Activated naive CD8-positive, alpha-beta T cell treated with anti-CD3 and anti-CD28 coated beads, Interleukin-2, amount 10 ng/mL, durations not matched to agents 7 days and 5 days (primary cell): ENCODE measurements at places on chromosomes 7 and 10. TPM values are rescaled to one million over a fixed set of nuclear protein-coding genes. Genes with fewer than 3 reads are reported as not detected.

DNA sequence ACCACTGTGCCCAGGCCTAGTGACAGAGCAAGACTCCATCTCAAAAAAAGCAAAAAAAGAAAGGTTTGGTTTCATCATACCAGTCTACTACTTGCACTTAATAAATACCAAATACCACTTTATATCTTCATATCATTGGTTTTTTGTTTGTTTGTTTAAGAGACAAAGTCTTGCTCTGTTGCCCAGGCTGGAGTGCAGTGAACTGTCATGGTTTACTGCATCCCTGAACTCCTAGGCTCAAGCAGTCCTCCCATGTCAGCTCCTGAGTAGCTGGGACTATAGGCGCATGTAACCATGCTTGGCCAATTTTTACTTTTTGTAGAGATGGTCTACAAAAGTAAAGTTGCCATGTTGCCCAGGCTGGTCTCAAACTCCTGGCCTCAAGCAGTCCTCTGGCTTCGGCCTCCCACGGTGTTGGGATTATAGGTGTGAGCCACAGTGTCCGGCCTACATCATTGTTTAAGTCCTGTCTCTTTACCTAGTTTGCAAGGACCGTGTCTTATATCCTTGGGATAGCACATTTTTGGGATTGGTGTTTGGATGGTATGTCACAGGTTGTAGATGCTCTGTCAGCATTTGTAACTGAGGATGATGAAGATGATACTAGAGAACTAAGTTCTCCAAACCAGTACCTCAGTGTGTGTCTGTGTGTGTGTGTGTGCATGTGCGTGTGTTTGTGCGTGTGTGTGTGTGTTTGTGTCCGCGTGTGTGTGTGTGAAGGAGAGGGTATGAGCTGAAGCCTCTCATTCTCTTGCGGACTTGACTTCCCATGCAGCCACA, 9.3 kb downstream of the LMTK2 start:
- no peak for DNase-seq

GRCh38 chr7:149772241-149772955, 990 bp downstream of the ZNF467 start:
- DNase-seq: peak; percentile 45

Gene HMX3
- total RNA-seq: not detected

Gene AKR1C8
- 0.48 TPM for total RNA-seq

DNA sequence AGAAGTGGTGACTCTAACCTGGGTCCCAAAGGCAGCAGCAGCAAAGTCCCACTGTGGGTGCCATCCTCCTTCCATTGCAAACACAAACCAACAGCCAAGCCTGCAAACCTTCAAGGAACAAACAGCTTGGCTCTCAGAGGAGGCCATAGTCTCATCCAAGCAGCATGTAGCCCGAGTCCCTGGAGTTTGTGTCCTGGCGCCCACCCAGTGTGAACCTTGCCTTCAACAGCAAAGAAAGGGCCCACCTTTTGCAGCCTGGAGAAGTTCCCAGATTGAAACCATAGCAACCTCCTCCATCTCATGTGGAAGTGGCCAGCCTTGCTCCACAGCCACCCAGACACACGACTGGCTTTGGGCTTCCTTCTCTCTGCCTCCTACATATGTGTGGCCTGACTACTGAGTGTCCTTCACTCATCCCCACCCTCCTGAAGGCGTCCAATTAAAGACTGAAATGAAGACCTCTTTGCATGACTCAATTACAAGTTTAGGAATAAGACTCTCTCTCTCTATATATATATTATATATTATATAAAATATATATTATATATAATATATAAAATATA, 106.1 kb downstream of the C10orf90 start:
- DNase-seq: no peak

DNA sequence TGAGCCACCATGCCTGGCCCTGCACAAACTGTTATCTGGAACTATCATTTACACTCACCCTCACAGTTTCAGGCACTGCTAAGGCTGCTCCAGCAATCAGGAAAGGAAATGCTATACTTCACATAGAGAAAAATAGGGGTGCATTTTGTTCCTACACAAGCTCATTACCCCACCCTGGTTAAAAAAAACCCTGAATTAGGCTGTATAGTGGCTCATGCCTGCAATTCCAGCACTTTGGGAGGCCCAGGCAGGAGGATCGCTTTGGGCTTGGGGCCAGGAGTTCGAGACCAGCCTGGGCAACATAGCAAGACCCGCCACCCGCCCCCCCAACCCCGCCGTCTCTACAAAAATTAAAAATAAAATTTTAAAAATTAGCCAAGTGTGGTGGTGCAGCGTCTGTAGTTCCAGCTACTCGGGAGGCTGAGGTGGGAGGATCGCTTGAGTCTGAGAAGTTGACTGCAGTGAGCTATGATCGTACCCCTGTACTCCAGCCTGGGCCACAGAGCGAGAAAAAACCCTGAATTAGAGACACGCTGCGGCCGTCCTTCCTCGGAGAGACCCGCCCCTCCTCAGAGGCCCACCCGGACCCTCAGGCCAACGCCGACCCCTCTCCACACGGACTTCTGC, 539 bp downstream of the PTCD1 start:
- no peak for DNase-seq

GRCh38 chr10:114304571-114305421, 65.7 kb downstream of the VWA2 start:
- peak; percentile 76 for DNase-seq

DNA sequence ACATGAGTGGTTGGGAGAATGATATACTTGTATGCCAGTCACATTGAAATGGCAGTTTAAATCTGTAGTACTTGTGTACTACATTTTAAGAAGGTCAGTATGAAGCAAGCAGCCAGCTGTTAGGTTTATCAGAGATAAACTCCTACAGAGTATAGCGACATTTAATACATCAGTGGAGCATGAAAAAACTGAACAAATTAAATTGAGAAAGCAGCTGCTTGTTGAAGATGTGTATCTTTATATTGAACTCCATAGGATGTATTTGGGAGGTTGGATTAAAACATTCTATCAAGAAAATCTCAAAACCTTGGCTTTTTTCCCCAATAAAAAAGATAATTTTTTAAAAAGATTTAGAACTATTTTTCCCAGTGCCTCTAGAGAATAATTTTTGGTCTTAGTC, 47.8 kb downstream of the PHF14 start:
- DNase-seq: no peak

Gene CCDC6
- 21.4 TPM for total RNA-seq
